ENCODE measurements at places on chromosomes 7 and 10.

GRCh38 chr7:128948312-128948973, 10.7 kb downstream of the IRF5 start:
- DNase-seq, result no peak

- DNase-seq, result no peak
Observed at GRCh38 chr10:27225642-27226257, 14.8 kb downstream of the ACBD5 start.

GRCh38 chr10:104300736-104301292, 31.8 kb downstream of the GSTO2 start:
- no peak for DNase-seq

- DNase-seq, result no peak
Observed at GRCh38 chr10:60473557-60473956, 83.9 kb upstream of the ANK3 start.

GRCh38 chr10:31929261-31930022, 811 bp upstream of the ARHGAP12 start:
- no peak for DNase-seq

DNA sequence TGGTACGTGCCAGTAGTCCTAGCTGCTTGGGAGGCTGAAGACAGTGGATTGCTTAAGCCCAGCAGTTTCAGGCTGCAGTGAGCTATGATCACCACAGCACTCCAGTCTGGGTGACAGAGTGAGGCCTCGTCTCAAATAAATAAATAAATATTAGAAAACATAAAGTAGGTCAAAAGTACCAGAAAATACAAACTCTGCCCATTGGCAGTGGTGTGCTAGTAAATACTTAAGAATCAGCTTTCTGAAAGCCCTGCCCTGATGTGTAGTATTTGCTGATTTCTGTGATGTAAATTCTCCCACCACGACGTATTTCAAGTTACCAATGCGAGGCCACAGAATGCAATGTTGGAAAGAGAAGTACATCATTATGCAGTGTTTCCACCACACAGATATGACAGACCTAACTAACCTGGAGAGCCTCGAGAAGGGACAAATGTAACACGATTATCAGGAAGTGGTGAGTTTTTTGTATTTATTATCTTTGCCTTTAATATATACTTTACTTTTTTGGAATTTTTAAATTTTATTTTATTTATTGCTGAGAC, 11.8 kb upstream of the MAP3K8 start:
- no peak for DNase-seq

GRCh38 chr7:158415316-158415715, 172.3 kb downstream of the PTPRN2 start:
- no peak for DNase-seq

DNA sequence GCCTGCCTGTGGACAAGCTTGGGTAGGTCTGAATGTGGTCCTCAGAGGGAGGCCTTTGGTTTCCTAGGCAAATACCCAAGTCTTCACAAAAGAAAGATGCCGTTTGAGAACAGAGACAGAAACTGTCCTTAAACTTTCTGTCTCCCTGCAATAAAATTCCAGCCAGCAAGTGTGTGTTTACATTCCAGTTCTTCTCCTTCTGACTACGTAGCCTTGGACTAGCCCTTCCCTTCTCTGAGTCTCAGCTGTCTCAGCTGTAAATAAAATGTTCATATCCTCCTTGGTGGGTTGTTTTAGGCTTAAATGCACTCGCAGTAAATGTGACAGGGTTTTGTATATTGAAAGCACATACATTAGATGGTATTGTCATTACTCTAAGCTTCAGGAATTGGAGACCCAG, 561.2 kb upstream of the MKI67 start:
- DNase-seq, result no peak

DNA sequence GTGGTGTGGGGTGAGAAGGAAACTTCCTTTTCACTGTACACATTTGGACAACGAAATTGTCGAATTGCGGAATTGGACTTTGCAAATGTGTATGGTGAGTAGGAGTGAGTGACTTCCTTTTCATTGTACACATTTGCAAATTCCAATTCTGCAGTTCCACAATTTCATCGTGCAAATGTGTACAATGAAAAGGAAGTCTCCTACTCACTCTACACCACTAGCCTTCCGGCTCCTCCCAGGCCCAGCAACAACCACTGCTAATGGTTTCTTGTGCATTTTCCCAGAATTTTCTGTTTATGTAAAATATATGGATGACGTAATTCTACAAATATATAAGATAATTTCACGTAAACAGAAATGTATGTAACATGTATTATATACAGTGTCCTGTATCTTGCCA, 118.5 kb downstream of the ARL4A start:
- DNase-seq, result no peak

- DNase-seq, result no peak
Observed at GRCh38 chr10:28481968-28482367, 51.0 kb upstream of the WAC start.

- DNase-seq, result no peak
Observed at GRCh38 chr7:117146059-117146458, 176.8 kb downstream of the WNT2 start.

DNA sequence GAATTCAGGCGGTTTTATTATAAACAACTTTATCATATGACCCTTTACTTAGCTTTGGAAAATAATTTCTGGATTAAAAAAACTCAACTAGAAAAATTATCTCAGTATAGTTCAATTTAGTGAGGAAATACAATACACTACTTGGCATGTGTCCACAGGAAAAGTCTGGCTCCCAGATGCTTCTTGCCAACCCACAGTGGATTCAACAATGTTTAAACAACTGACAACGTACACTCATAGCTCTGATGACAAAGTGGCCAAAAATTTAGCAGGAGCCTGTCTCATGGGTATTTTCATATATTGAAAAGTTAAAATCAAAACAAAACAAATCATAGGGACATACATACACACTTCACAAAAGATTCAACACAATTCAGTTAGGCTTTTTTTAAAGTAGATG, 158.8 kb downstream of the SKAP2 start:
- DNase-seq, result no peak

- no peak for DNase-seq
Observed at GRCh38 chr7:135372222-135372621, 137.7 kb downstream of the CNOT4 start.

- DNase-seq, result no peak
Observed at GRCh38 chr10:129531195-129531968, 64.3 kb downstream of the MGMT start.

DNA sequence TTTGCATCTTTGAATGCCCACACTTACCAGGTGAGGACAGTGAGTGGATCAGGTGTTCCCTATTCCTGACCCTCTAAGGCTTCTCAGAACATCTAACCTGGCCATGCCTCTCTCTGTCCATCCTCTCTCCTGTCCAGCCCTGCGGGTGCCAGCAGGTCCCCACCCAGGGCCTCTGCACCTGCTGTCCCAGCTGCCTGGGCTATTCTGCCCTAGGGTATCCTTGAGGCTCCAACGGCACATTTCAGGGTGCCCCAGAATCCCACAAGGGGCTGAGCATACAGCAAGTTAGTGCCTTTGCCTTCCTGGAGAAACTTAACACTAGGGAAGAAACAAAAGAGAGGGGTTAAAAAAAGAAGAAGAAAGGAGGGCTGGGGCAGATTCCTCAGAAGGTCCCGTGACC, 107.4 kb downstream of the UNCX start:
- no peak for DNase-seq

DNA sequence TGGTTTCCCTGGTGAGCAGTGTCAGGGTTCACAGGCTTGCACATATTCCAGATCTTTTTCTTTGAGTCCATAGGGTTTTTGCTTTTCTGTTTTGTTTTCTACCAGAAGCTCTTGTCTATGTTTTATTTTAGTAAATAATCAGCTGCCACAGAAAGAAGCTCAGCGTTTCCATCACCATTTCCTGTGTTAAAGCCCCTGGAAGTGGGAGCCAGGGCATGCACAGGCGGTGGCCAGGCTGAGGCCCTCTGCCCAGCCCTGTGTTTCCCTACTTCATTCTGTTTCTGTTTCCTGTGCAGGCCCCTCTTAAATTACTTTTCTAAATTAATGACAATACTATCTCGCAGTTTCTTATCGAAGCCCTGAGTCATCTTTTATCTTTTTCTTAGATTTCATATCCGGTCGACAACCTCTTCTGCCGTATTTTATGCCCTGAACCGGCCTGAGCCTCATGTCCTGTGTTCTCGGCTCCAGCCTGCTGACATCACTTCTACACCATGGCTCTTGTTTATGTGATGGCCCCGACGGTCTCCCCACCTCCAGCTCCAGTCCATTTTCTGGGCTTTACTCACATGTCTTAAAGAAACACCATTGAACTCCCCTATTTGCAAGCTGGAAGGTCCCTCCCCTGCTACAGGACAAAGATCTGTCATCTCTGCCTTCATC, 442.2 kb downstream of the TCERG1L start:
- no peak for DNase-seq

- DNase-seq, result no peak
Observed at GRCh38 chr7:34137176-34137575, 231.8 kb downstream of the BMPER start.

- no peak for DNase-seq
Observed at GRCh38 chr7:229184-229964, 37.0 kb downstream of the FAM20C start.

- no peak for DNase-seq
Observed at GRCh38 chr10:79446758-79447084, 1.3 kb upstream of the ZCCHC24 start.

DNA sequence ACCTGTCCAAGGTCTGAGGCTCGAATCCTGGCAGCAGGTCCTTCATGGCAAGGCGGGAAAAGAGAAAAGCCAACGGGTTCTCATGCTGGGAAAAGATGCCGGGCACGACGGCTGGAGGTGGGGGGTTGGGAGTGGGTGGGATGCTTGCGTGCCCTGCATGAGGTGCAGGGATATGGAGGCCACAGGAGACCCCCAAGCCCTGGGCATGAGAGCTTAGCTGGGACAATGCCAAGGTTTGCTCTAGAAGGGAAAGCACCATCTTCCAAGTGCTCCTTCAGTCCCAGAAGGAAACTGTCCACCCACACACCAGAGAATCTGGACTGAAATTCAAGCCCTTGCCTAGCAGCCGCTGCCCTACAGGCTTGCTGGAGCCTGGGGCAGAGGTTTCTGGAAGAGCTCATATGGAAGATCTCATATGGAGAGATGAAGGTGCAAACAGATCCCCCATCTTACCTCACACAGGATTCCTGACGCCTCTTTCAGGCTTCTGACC, 64.3 kb downstream of the ZRANB1 start:
- DNase-seq, result no peak

- no peak for DNase-seq
Observed at GRCh38 chr10:4822208-4822607, 3.8 kb upstream of the AKR1E2 start.

DNA sequence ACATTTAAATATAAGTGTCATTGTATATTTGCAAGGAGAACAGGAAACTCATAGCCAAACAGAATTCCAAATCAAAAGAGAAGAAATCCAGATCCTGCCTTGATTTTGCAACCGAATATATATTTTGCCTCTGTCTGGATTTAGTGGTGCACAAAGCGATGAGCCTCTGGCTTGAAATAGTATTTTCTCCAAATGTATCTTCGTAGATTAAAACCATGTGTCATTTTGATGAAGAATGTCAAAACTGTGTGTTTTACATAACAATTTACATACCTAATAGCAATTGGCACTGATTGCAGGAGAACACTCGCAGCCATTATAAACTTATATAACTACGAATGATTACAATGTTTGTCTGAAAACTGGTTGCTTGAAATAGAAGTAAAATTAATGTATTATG, 156.4 kb downstream of the ARID5B start:
- DNase-seq, result no peak

GRCh38 chr10:84676536-84676935, 348.1 kb downstream of the CCSER2 start:
- no peak for DNase-seq

DNA sequence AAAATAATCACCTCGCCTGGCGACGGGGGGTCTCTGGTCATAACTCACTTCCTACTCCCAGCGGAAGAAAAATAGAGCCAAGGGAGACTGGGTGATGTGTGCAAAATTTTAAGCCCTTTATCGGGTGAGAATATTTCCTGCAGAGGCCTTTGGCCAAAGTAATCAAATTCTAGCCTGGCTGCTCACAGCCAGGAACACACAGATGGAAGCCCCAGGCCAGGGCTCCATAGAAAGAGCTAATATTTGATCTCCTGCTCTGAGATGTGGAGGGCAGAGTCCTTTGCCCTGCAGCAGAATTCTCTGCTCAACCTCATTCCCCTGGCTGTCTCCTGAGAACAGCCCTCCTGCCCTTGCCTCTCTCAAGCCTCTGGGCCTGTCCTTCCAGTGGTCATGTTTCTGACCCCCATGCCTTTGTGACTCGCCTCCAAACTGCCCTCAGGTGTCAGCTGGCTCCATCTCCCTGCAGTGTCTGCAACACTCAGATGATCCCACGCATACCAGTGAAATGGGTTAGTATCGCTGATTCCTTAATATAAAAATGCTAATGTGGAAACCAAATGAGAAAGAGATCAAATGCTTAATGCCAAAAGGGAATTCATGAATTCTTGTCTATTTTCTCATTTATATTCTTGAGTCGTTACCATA, 34.5 kb downstream of the FRMD4A start:
- DNase-seq, result no peak

DNA sequence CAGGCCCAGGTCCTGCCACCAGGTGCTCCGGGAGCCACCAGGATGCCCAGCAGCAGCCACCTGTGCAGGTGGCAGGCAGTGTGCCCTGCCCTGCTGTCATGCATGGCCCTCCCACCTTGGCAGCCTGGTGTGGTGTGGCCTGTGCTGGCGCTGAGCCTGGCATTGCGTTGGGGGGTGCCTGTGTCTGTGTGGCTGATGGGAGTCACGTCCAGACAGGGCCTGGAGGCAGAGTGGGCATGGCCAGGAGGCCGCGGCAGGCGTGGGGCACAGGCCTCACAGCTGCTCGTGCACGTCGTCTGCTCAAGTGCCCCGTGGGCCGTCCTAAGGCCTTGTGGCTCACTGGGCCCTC, 8.7 kb downstream of the TTYH3 start:
- DNase-seq, result no peak

GRCh38 chr7:26681819-26682418, 182.5 kb downstream of the SKAP2 start:
- DNase-seq, result no peak

- no peak for DNase-seq
Observed at GRCh38 chr7:129754406-129754805, 142.9 kb downstream of the NRF1 start.

- no peak for DNase-seq
Observed at GRCh38 chr7:114843102-114843501, 78.8 kb upstream of the MDFIC start.

DNA sequence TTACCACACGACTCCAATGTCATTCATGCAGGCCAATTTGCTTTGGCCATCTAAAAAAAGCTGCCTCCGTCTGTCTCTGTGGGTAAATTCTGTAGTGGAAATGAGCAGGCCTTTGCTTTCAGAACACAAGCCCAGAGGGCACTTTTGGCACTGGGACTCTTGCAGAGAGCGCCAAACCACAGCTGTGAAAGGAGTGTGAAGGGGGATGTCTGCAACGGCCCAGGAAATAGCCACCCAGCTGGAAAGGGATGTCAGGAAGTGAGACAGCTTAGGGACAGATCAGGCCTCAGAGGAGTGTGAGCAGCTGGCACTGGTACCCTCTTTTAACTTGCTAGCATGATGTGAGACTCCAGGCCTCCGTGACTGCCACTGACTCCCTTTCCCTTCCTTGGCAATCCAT, 152.4 kb downstream of the DKK1 start:
- DNase-seq, result no peak

GRCh38 chr7:29288181-29289091, 93.9 kb downstream of the CHN2 start:
- DNase-seq, result no peak

Measured in activated CD8-positive, alpha-beta memory T cell treated with anti-CD3 and anti-CD28 coated beads for 4 hours (primary cell).